NCI-H774 (cell line): ENCODE measurements at places on chromosomes 3 and 15.
A peak's percentile ranks its signal among the peaks of the same experiment; 100 is the strongest.

DNA sequence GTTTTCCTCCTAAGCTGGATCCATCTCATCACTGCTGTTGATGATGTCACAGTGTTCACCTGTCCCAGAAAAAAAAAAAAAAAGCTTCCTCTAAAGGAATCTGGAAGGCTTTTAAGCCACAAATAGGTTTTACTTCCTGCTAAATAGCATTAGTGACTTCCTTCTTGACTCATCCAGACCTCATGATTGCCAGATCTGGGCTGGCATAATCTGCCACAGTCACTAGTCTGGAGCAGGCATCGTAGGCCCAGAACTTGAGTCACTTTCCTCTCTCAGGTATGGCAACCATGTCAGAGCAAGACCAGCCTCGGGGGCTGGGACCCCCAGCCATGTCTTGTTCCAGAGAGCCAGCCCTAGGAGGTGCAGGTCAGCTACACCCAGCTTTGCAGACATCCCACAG is 266.5 kb upstream of the CADM2 start:
- DNase-seq: no peak

GRCh38 chr15:97959724-97960363 is 659 bp upstream of the ARRDC4 start:
- DNase-seq: no peak

- DNase-seq: no peak
Measured at GRCh38 chr3:120855665-120856437, 52.2 kb upstream of the STXBP5L start.

- DNase-seq: no peak
Measured at GRCh38 chr3:161957467-161957866, 460.9 kb downstream of the OTOL1 start.

GRCh38 chr3:126338790-126339288 is 18.4 kb downstream of the KLF15 start:
- DNase-seq: no peak

DNA sequence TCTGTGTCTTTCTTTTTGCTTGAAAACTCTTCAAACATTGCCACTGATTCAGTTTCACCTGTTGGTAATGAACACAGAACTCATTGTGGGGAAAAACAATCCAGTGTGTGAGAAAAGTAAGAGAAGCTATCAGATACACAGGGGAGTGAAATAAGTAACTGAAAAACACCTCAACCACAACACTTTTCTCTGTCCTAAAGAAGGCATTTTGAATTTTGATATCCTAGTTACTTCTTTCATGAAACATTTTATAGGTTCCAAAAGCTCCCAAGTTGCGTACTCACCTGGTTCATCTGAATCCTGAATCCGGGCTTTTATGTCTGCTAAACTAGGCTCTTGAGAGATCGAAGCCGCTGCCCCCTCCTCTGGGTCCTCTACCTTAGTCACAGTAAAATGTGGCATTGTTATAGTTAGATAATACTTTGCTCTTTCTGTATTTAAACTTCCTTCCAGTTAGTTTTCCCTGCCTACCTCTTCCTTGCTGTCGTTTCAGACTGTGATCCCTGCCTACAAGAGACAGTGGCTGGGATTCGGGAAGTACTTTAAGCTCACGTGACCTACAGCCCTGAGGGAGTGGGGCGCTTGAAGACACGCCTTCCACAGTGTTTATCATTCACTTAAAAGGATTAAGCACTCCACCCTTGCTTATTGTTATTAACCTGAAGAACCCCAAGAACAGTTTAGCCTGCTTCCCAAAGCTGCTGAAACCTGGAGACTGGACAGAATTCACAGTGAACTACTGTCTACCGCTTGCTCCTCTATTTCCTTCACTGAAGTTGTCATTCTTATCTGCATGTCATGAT is 19.1 kb downstream of the SLC12A6 start:
- DNase-seq: peak; percentile 54
